ENCODE measurements at places on chromosomes 4 and X.

DNA sequence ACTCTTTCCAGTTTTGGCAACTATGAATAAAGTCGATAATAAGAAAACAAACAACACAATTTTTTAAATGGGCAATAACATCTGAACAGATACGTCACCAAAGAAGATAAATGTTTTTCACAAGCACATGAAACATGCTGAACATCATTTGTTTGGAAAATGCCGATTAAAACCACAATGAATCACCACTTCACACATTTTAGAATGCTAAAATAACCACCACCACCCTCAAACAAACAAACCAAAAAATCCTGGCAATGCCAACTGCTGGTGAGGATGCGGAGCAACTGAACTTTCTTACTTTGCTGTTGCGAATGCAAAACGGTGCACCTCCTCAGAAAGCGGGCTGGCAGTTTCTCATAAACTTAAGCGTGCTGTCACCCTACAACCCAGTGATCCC lies 115.9 kb downstream of the NSUN7 start:
- no peak for DNase-seq

GRCh38 chr4:41461780-41462307 lies 76.1 kb upstream of the LIMCH1 start:
- DNase-seq, result no peak

DNA sequence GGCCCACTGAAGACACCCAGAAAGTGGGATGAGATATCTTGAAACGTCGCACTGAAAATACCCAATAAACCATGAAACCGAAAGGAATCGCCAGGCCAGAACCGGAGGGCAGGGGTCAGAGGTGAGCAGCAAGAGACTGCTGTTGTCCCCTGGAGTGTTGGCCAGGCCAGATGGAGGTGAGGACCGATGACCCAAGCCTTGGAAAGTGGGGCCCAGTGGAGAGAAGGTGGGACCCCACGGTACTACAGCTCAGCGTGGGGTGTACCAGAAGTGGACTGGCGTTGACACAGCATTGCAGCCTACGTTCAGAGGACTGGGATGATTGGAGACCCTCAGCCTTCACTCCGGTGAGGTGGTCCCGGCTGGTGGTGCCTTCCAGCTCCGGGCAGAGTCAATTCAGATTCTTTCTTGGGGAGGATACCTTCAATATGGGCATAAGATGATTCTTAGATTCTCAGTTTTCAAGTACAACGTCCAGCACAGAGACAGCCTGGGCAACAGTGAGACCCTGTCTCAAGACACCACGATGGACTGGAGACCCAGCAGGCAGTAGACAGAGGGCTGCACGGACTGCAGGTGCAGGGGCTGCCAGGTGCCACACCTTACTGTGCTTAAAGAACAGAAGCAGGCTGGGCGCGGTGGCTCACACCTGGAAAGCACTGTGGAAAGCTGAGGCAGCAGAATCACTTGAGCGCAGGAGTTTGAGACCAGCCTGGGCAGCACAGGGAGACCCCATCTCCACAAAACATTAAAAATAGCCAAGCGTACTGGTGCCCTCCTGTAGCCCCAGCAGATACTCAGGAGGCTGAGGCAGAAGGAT lies 23.3 kb downstream of the MAEA start:
- DNase-seq, result no peak

DNA sequence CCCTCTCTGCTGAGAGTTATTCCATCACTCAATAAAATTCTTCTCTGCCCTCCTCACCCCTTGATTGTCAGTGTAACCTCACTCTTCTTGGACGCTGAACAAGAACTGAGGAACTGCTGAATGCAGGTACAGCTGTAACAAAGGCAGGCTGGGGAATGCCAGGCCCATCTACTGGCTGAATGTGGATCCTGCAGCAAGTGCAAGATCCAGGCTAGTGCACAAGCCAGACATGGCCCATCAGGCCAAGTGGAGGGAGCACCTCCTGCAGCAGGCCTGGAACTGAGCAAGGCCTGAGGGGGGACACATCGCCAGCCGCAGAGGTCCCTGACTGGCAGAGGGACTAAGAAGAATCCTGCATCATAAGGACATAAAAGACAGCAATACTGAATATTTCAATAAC lies 411.8 kb upstream of the PCDH10 start:
- no peak for DNase-seq

- no peak for DNase-seq
These were observed 116.5 kb downstream of the MAML3 start for GRCh38 chr4:140037353-140038030.

GRCh38 chr4:155085843-155086530 lies 122.4 kb upstream of the NPY2R start:
- no peak for DNase-seq

DNA sequence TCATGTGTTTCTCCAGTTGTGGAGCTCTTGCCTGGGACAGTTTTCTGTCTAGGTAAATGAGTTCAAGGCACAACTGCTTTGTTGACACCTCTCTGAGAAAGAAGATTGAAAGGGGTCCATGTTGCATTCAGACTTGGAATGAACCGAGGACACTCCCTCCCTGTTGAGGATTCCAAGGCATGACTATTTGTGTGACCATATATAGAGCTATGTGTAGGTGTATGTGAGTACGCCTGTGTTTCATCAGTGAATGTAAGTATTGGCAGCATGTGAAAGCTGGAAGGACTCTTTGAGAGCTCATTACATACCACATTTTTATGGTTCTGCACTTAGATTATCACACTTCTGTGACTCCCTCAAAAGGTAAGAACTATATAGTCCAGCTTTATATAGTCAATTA lies 3.4 kb downstream of the HEPH start:
- DNase-seq, result no peak

DNA sequence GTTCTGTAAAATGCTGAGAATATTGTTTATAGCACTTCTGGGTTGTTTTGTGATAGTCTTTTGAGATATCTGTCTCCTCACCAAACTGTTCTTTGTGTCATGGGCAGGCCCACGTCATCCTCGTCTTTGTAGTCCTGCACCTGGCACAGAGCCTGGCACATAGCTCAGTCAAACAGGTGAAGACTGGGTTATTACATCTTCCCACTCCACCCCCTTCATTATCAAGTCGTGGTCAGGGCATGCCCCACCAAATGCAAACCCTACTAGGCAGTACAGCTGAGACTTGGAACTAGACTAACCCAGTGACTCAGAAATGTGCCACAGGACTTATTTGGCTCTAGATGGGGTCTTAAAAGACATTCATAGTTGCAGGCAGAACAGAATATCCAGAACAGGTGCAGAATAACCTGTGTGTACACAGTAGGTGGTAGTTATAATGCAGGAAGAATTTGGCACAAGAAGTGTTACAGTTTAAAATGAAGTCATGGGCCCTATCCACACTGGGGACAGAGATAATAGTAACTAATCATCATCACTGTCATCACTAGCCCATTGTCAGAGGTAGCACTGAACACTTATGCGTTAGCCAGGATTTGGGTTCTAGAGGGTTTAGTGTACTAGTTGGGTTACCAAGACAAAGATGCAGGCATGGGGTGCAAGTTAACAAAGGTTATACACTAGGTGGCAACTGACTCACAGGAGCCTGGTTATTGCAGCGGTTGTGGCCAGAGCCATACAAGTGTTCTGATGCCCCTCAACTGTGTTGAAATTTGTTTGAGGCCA lies 74.9 kb downstream of the TBL1X start:
- DNase-seq, result no peak

- DNase-seq, result no peak
These were observed 515.5 kb downstream of the PDHA2 start for GRCh38 chr4:96355414-96355813.

- no peak for DNase-seq
These were observed 73.5 kb downstream of the ANXA3 start for GRCh38 chr4:78625073-78625472.

DNA sequence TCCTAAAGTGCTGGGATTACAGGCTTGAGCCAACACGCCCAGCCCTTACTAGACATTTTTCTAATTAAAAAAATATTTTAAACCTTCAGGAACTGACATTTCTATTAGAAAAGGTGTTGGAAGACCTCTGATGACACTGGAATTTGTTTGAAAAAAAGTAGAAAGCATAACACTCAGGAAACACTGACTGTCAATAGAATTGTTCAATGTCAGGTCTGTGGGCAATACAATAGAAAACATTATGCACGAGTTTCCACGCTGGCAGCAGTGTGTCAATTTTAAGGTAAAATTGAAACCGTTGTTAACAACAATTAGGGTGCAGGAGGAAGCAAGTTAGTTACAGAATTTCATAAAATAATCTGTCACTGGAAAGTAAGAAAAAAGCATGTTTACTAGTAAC lies 140.7 kb upstream of the KLHL4 start:
- DNase-seq, result no peak

GRCh38 chr4:163902417-163902816 lies 407.9 kb downstream of the TMA16 start:
- no peak for DNase-seq

DNA sequence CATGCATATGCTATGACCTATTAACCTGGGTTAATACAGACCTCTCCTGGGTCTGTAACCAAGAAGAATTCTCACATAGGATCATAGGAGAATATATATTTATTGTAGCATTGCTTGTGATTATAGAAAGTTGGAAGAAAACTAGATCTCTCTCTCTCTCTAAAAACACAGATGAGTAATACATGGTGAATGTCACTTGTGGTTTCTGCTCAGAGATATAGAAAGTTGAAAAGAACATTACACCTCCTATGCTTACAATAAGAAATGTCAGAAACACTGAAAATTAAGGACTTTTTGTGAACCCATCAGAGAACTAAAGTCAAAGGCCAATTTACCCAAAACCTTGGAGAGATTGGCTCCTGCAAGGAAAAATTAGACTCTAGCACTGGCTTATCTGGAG lies 1389.5 kb downstream of the FAM133A start:
- no peak for DNase-seq

DNA sequence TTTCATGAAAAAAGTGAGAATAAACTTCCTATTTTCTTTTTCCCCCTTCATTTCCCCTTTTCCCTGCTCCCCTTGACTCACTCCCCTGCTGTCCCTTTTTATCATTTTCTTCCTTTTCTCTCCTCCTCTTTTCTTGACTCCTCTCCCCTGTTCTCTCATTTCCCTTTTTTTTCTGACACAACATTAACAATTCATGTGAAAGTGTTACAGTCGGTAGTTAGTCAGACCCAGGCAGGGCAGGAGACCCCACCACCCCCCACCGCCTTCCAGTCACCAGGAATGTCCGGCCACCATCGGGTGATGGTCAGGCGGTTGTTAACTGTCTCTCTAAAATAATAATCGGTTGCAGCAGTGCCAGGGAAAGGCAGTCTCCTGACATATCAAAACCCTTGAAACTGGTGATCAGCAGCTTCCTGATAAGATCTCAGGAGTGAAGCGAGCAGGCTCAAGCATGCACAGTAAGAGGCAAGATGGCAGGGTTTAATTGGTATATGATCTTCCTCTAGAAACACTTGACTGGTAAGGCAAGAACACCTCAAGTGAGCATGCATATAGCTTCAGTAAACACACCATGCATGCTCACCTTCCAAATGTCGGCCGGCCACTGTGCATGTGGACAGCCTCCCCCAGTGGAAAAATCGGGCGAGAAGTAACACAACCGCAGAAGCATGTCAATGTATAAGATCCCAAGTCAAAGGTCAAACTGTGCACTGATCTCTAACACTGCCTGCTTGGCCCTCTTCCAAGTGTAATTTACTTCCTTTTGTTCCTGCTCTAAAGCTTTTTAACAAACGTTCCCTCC lies 191.4 kb downstream of the NDST4 start:
- no peak for DNase-seq

DNA sequence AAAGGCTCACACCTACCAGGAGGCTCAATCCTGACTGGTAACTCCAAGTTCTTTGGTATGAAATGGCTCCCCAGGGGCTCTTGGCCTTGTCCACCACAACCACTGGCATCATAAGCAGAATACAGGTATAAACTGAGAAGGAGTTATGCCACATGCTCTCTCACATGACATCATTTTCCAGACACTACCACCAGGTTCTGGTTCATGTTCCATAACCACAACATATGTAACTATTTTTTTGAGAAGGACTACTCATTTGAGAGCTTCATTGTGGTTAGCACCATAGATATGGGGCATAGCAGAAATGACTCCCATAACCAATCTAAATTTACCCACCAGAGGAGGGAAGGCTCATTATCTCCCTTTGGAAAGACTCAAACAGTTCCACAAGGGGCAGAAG lies 19.6 kb downstream of the PRDM5 start:
- no peak for DNase-seq
